ENCODE measurements at places on chromosomes 12 and 14.

- DNase-seq, result no peak
These were observed 124.2 kb downstream of the C12orf75 start for GRCh38 chr12:105454688-105455087.

- peak; percentile 27 for DNase-seq
These were observed 1.9 kb downstream of the GNG2 start for GRCh38 chr14:51862176-51862796.

GRCh38 chr14:86712176-86712575 is 1182.2 kb downstream of the FLRT2 start:
- peak; percentile 17 for DNase-seq

- no peak for DNase-seq
These were observed 799.7 kb downstream of the RPS29 start for GRCh38 chr14:48786498-48786897.

DNA sequence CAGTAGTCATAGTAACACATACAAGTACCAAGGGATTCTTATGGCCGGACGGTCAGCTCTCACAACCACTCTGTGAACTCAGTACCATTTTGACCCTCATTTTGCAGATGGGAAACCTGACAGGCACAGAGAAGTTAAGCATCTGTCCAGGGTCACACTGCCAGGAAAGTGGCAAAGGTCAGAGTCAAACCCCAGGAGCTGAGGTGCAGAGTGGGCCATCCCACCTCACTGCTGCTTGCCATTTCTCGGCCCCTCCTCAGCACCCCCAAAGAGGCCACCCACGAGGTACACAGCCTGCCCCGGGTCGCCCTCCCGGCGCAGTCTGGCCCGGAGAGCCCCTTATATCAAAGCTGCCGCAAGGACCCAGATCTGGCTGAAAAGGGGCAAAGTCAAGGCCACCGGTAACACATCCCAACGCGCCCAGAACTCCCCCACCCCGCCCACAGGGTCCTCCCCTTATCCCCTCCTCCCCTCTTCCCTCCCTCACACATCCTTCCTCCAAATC is 1.7 kb downstream of the NCOR2 start:
- DNase-seq, result no peak

DNA sequence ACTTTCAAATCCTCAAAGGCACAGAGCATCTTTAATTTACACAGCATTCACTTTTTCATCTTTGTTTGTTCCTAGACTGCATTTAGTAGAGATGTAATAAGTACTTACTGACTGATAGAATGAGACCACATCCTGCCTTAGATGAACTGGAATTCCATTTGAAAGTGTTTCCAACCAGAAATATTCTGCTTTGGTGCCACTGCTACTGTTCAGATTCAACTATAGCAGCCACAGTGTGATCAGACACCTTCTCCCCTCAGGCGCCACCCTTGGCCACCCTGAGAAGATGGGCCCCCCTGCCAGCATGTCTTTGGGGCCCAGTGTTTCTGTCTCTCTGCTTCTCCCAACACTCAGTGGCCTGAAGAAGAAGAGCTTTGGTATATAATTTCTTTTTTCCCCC is 449.1 kb downstream of the RAD51B start:
- no peak for DNase-seq

DNA sequence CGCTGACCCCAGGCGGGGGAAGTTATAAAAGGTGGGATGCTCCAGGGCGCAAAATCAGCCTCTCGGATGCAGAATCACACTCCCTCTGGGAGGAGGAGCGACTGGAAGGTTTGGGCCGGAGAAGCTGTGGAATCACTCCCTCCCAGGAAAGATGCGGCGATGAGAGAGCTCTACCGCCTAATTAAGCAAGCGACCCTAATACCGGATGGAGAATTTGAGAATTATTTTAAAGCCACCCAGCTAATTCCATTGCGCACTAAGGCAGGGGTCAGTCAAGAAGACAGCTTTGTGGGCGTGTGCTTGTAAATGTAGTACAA is 1.9 kb downstream of the COL2A1 start:
- no peak for DNase-seq

DNA sequence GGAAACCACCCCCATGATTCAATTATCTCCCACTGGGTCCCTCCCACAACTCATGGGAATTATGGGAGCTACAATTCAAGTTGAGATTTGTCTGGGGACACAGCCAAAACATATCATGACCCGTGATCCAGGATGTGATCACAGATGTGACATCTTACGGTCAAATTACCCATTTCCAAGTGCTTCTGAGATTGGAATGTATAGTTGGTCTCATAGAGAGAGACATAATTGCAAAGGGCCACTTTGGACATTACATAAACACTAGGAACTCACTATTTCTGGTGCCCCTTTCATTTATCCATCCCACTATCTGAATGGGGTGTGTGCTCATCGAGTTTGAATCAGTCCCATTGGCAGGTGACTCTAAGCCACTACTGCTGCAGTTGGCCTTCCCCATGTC is 204.5 kb downstream of the PHLDA1 start:
- DNase-seq, result no peak

DNA sequence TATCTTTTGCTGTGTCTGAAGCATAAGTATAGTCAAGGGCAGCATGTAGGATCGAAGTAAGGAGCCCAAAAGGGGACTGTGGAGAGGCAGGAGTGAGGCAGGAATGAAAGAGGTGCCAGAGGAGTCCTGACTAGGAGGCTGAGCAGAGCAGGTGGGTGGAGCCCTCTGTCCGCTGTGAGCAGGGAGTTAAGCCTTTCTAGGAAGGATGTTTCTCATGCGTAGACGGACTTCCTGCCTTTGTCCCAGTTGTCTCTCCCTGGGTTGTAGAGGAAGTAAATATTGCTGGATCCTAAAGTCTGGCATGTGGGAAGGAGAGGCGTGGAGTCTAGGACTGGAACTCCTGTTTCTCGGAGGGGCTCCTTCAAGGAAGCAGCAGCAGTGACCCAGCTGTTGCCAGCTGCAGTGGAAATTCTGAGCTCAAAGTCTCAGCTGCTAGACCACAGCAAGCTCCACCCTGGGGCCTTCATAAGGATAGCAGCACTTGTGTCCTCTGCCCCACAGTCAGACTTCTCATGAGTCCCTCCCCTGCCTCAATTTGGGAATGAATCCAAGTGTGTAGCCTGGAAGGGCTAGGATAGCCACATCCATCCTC is 44.0 kb downstream of the RBMS2 start:
- DNase-seq, result no peak

DNA sequence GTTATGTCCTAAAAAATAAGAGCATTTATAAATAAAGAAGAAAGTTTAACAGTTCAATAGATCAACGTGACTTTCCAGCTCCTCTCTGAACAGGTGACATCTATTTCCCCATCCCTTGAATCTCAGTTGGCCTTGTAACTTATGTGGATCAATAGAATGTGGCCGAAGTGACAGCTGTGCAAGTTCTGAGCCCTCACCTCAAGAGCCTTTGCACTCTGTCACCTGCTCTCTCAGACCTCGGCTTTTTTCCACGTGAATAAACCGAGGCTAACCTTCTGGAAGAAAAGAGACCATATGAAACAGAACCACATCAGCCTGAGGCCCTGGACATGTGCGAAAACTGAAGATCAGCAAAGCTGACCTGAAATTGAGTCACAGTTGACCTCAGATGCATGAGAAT is 253.0 kb downstream of the DAD1 start:
- no peak for DNase-seq

DNA sequence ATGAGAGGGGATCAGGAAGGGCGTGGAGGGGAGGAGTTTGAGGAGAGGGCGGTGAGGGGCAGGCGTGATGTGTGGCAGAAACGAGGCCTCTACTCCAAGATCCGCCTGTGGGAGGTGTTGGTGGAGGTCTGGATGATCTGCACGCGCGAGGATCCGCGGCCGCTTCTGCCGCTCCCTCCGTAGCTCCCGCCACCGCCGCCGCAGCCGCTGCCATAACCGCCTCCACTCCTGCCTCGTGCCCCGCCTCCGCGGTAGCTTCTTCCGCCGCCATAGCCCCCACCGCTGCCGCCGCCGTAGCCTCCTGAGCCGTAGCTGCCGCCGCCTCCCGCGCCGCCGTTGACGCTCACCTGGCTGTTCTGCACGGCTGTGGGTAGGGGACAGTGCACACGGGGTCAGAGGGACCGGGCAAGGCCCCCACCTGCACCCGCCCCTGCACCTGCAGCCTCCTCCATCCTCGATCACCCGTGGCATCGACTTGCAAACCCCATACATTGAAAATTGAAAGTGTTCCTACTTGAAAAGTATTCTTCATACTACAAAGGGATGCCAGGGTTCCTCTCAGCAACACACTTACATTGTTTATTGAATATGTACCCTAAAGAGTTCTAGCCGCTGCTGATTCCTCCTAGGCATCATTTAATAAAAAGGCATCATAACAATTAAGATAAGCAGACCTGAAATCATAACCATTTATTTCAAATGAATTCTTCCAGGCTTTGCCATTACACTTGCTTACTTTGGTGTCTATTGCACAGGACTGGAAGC is 11.1 kb upstream of the KRT1 start:
- peak; percentile 19 for DNase-seq

- DNase-seq, result no peak
These were observed 63.6 kb downstream of the CHGA start for GRCh38 chr14:92986254-92987147.

DNA sequence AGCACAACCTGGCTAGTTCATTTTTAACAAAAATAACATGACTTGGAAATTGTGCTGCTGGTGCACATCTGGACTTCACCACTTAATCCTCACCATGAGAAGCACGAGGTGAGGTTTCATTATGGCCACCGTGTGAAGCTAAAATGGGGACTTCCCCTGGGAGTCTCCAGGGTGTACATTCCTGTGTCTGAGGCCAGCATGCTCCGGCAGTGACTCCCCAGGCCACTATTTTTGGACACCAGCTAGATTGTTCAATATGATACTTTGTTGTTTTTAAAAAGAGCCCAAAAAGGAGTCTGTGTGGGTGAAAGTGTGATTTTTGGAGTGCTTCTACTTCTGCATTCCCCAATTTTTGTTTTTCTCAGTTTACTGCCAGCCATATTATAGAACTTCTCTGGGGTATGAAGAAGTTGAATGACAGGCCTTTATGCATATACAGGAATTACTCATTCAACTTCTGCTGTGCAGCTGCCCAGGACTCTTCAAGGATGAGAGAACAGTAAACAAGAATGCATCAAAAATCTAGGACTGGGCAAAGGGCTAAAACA is 16.9 kb upstream of the AICDA start:
- DNase-seq, result no peak

GRCh38 chr12:133106253-133106652 is 23.8 kb downstream of the ZNF891 start:
- no peak for DNase-seq

- DNase-seq, result peak; percentile 49
These were observed 24.7 kb upstream of the MAP1LC3B2 start for GRCh38 chr12:116534311-116535121.

DNA sequence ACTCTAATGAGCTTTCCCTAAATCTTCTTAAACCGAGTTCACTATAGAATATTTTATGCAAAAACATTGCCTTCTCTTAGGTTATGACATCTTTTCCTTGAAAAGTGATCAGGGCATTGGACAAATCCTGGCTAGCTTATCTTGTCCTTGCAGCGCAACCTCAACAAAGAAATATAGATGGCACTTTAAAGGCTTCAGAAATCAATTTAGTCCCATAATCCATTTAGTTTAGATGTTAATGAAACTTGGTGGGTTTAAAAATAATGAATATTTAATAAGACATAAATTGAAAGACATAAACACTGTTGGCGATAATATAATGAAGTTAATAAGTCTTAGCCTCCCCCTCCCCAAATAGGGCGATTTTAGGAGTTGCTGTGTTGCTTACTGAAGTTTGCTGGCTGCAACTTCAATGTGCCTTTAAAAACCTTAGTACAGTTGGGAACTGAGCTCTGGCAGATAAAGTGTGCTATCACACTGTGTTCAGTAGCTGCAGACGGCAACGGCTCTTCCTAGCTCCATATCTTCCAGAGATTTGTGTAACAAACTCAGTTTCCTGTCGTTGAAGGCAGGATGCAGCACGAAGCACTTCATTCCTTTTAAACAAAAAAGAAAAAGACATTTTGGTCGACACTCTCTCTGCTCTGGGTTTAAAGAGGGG is 19.5 kb downstream of the PLXNC1 start:
- no peak for DNase-seq

DNA sequence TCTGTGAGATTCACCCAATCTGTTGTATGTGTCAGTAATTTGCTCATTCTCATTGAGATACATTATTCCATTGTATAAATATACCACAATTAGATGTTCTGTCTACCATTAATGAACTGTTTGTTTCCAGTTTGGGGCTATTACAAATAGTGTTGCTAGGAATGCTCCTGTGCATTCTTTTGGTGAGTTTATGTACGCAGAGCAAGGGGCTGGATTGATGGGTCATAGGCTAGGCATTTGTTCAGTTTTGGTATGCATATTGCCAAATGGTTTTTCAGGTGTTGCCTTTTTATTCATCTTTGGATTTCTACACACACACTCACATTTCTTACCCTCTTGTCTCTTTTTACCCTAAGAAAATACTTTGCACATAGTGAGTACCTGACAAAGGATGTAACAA is 93.4 kb downstream of the GPATCH2L start:
- no peak for DNase-seq

GRCh38 chr12:107843351-107844311 is 69.1 kb downstream of the ASCL4 start:
- peak; percentile 69 for DNase-seq

DNA sequence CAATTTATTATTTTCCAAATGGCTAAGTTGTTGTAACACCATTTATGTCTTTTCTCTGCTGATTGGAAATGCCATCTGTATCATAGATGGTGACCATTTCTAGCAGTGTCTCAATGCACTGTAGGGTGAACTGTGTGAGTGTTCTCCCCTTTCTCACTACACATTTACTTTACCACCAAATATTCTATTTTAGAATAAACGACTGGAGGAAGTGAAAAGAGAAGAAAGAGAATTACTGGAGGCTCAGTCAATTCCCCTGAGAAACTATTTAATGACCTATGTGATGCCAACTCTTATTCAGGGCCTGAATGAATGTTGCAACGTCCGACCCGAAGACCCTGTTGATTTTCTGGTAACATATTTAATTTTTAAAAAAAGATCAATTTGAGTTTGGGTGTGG is 15.5 kb upstream of the PAPOLA start:
- no peak for DNase-seq

GRCh38 chr12:44224399-44225148 is 388.7 kb downstream of the TMEM117 start:
- DNase-seq, result no peak

DNA sequence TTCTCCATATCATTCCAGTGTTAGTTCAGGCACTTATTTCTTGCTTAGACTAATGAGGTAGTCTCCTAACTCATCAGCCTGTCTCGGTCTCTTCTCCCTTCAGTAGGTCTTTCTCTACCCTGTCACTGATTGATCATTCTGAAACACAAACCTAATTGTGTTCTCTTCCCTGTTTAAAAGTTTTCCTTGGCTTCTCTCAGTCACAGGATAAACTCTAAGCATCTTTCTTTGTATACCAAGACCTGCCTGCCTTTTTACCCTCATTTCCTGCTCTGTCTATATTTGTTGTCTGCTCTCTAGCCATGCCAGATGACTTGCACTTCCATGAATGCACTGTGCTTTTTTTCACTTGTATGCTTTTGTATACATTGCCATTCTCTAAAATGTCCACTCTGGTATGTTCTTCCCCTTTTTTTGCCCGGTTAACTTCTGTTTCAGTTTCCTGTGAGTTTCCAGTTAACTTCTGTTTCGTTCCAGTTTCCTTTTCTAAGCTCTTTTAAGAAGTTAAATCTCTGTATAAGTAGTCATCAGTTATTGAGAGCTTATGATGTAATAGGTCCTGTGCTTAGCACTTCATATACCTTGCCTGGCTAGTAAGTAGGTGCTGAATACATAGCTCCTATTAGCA is 12.8 kb downstream of the DIP2B start:
- no peak for DNase-seq
